Hippocampal formation (tissue), 2 donors: ENCODE measurements at places on chromosomes 7 and 10.

DNA sequence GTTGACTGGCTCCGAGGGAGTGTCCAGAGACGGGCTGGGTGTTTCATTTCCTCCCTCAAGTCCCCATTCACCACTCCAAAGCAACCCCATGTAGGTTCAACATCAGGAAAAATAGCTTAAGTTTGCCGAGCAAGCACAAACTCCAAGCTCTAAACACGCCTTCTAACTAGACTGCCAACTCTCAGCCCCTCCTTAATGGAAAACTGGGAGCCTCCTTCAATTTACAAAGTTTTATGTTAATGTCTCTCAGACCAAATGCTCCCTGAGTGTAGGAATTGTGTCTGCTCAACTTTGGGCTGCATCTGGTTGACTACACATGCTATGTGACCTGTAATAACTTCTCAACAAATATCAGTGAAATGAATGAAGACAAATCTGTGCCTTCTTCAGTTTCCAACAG lies 87.5 kb downstream of the FAM204A start:
- no peak for DNase-seq

DNA sequence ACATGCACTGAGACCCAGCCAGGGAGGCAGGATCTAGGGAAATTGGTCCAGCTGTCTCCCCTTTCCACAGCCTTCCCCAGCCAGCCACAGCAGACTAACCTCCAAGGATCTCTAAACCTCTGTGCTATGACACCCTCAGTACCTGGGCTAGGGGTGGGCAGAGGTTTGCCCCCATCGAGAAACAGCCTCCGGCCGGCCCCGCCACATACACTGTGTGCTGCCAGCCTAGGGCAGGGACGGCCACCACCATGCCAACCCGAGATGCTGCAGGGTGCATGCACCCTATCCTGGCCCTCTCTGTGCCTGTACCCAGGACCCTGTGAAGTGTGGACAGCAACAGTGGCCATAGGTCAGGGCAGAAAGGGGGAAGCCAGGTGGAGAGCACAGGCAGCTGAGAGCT lies 58.1 kb downstream of the PARP12 start:
- DNase-seq, result no peak

DNA sequence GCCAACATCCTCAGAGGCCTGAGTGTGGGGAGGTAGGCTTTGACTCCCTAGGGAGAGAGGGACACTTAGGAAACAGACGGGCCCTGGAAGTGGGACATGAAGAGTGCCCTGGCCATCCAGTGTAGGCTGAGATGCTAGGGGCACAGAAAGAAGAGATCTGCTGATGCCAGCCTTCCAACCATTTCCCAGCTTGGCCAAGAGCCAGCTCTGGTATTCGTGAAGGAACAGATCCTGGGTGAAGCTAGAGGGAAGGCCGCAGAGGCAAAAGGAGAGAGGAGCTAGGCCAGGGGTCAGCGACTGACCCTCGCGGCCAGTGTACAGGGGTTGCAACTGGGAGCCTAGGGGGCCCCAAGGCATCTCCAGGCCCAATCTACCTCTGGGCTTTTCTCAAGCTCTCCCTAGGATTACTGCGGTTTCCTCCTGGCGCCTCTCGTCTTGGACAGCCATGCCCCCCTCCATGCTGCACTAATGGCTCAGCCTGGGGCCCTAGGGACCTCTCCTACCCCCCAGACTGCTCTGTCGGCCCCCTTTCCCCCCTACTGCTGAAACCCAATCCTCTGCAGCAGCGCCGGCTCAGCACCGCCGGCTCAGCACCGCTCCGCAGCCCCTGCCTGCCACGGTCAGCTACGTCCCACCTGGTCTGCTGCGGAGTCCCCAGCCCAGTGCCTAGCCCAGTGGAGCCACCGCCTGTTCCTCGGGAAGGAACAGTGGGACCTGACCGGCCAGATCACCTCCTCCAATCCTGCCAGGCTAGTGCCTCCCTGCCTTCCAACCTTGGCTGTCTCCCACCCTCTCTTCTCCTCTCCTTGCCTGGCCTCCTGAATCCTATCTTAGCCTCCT lies at the start of gene ASIC3:
Gene ASIC3 (plus strand): TSS at position 556 of the 840 bp plus-strand sequence. CDS start 355 bp downstream, outside the sequence.
- DNase-seq, result no peak

GRCh38 chr7:106369352-106369751 lies 84.6 kb upstream of the NAMPT start:
- no peak for DNase-seq

- no peak for DNase-seq
These were observed 761 bp downstream of the PTF1A start for GRCh38 chr10:23192712-23193434.

- DNase-seq, result no peak
These were observed 146.6 kb downstream of the LCOR start for GRCh38 chr10:96978621-96979154.

DNA sequence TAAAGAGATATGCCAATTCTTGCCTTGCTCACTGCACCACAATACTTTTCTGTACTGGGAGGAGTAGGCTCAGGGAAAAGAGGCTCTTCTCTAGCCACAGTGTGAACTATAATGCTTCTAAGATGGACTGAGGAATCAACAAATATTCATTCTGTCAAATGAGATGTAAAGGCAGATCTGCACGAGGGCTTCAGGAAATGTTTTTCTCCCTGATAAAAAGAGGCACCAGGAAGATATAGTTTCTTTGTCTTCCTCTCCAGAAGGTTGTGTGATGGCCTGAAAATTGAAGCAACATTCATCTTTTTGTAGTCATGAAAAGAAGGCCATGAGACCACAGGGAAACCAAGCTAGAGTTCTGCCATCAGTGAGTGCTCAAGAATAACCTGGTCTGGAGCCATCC lies 79.1 kb upstream of the NME8 start:
- no peak for DNase-seq

DNA sequence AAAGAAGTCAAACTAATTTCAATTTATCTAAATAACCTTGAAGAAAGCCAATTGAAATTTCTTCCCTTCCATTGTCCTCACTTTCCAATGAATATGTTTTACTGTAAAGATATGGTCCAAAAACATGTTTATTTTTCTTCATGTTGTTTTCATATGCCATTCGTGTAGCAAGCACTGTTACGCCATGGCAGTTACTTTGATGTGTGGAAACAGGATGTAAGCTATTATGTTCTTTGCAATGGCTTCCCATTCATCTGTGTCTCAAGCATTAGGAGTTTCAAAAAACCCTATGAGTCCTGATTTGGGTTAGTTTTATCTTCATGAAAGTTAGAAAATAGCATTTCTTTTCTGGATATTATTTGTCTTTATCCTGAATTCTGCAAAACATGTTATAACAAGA lies 31.0 kb downstream of the GPR141 start:
- DNase-seq, result no peak

DNA sequence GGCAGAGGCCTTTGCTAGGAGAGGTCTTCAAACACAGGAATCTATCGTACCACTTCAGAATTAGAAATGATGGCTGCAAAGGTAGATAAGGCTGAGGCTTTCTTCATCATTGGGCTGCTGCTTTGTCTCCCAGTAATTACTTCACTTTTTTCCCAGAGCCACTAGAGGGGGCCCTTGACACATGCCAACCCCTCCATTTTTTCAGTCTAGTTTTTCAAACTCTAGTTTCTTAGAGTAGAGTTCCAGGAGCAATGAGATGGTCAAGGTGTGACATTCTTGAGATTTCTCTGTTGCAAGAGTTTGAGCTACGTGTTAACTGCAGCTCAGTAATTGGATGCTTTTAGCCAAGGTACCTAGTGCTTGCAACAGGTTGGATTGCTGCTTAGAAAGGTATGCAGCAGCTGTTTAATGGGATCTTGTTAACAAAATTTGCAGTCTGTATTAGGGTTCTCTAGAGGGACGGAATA lies 33.8 kb upstream of the RBM20 start:
- DNase-seq, result peak; percentile 8

- no peak for DNase-seq
These were observed 3.8 kb upstream of the GRIFIN start for GRCh38 chr7:2480070-2480408.

GRCh38 chr7:106766551-106766950 lies 98.5 kb upstream of the PIK3CG start:
- no peak for DNase-seq

GRCh38 chr10:6038071-6038631 lies 24.0 kb downstream of the IL2RA start:
- DNase-seq, result no peak

DNA sequence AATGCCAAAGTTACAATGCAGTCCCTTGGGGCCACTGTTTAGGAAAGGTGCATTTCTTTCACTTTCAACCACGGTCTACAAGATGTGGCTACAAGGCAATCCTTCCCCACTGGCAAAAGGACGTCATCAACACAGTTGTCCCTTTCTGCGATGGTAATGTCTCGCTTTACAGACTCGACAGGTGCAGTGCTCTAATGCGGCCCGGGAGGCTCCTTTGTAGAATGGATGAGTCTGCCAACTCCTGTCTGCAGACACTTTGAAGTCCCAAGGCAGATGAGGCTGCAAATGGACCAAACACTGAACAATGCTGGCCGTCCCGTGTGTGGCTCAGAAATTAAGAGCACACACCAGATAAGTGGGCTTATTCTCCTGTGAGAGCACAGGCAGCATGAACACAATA lies 133.7 kb downstream of the PIP4K2A start:
- DNase-seq, result no peak

DNA sequence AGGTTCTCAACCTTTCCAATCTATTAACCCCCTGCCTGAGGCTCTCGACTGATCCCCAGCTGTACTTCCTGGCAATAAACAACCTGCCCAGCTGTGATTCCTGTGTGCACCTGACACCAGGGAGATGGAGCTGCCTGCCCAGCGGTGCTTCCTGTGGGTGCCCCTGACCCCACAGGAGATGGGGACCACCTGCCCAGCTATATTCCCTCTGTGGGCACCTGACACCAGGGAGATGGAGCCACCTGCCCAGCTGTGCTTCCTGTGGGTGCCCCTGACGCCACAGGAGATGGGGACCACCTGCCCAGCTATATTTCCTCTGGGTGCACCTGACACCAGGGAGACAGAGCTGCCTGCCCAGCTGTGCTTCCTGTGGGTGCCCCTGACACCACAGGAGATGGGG lies 184.0 kb downstream of the DIP2C start:
- DNase-seq, result no peak

- peak; percentile 16 for DNase-seq
These were observed 126.4 kb upstream of the RSU1 start for GRCh38 chr10:16943295-16944285.

DNA sequence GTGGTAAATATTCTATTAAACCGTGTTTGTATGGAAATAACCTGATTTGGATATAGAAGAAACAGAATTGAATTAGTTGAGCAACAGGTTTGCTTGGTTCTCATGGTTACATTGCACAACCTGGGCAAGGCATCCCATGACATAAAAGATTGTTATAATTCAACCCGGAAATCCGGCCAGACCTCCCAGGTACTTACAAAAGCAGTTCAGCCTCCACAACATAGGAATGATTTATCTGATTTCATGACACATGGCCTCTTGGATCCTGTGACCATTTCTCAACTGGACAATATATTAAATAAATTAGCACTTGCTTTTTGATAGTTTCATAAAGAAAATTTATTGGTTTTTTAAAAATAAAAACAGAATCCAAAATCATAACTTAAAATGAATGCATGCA lies 55.1 kb upstream of the PTPN12 start:
- DNase-seq, result no peak
